Ovary (tissue), 10 donors: ENCODE measurements at places on chromosomes 3 and 15. TPM values are rescaled to one million over a fixed set of nuclear protein-coding genes. Genes with fewer than 3 reads are reported as not detected.

- no peak for DNase-seq
- no peaks in the 10 kb centered on the region for H3K36me3 ChIP-seq
- H3K4me1 ChIP-seq, result no peaks in the 10 kb centered on the region
- H3K27me3 ChIP-seq, result no peaks in the 10 kb centered on the region
- H3K27ac ChIP-seq, result no peak overlapping the region
These were observed 224.3 kb upstream of the ATP10A start for GRCh38 chr15:26087395-26087794.

- DNase-seq, result no peak
- H3K27me3 ChIP-seq, result no peaks in the 10 kb centered on the region
- no peak overlapping the region for H3K27ac ChIP-seq
- no peaks in the 10 kb centered on the region for H3K36me3 ChIP-seq
- no peaks in the 10 kb centered on the region for H3K4me1 ChIP-seq
These were observed 653.6 kb downstream of the NSUN3 start for GRCh38 chr3:94716326-94717018.

DNA sequence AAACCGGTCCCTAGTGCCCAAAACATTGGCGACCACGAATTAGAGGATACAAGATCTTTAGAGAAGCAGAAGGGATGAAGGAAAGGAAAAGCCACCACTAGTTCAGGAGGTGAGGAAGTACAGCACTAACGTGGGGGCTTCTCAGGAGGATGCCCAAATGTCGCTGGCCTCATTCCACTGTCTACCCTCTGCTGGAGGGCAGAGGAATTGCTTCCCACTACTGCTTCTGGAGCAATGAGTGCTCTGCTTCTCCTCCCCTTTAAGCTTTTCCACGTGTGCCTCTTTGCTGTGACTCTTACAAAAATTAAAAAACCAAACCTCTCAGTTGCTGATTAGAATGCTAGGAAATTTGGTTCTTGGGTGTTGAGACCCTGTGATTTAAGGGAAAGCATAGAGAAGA lies 281.3 kb downstream of the CLSTN2 start:
- no peak overlapping the region for H3K4me3 ChIP-seq

The PCBP4 gene
- total RNA-seq, result 78.1 TPM

DNA sequence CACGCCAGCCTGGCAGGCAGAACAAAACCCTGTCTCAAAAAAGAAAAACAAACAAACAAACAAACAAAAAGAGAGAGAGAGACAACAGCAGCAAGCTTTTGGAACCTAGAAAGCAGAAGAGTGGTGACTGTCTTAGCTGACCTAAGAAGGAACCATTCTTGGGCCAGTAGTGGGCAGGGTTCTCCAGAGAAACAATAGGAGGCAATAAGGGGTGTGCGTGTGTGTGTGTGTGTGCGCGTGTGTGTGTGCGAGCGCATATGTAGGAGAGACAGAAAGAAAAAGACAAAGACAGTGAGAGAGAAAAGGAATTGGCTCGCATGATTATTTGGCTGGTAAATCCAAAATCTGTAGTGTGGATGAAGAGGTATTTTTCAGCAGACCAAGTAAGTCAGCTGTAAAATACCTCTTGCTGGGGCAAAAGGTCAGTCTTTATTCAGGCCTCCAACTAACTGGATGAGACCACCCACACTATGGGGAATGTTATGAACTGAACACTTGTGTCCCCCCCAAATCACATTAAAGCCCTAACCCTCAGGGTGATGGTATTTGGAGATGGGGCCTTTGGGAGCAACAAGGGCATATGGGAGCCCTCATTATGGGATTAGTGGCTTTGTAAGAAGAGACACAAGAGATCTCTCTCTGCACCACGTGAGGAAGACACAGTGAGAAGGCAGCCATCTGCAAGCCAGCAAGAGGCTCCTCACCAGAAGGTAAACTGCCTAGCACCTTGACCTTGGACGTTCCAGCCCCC lies 15.1 kb upstream of the BLM start:
- H3K36me3 ChIP-seq, result no peaks in the 10 kb centered on the region
- no peak overlapping the region for H3K27ac ChIP-seq
- no peak for DNase-seq
- no peaks in the 10 kb centered on the region for H3K4me1 ChIP-seq
- H3K27me3 ChIP-seq, result no peaks in the 10 kb centered on the region
- H3K4me3 ChIP-seq, result no peak overlapping the region

- DNase-seq, result no peak
- no peaks in the 10 kb centered on the region for H3K36me3 ChIP-seq
- H3K4me1 ChIP-seq, result no peaks in the 10 kb centered on the region
These were observed 36.1 kb downstream of the FMN1 start for GRCh38 chr15:33158366-33158765.

The ACP3 gene
- total RNA-seq, result 3.3 TPM

The KIF15 gene
- 0.30 TPM for total RNA-seq

The ANKRD28 gene
- total RNA-seq, result 43.8 TPM
